ENCODE measurements at places on chromosomes 7 and 10.

- no peak for DNase-seq
Observed at GRCh38 chr10:47147186-47147585, 152.8 kb upstream of the GDF10 start.

DNA sequence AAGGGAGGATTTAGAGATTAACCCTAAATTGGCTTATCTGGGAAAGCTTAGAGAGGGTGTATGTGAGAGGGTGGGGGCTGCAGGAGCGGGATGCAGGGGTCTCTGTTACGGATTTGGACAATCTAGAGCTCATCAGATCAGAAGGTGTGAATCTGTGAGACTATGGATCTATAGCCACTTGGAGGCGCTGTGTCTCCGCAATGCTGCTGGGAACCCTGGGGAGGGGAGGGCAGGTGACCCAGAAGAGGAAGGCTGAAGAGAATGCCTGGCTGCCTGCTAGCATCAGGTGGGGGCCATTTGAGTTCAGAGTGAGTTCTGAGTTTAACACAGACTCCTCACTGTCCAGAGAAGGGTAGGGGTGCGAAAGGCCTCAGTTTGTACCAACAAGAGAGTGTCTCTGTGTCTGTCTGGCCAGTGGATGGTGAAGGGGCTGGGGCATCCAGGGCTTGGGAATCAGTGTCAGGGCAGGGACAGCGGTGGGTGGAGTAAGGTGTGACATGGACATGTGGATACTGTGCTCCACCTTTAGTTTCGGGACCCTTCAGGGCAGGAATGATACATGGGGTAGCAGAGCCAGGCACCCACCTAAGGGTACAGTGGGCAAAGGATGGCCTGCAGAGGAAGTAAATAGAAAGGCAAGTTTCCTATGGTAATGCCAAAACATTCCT, 187.3 kb upstream of the PRSS58 start:
- no peak for DNase-seq

GRCh38 chr10:105207476-105207995, 566.4 kb downstream of the SORCS3 start:
- DNase-seq, result no peak

DNA sequence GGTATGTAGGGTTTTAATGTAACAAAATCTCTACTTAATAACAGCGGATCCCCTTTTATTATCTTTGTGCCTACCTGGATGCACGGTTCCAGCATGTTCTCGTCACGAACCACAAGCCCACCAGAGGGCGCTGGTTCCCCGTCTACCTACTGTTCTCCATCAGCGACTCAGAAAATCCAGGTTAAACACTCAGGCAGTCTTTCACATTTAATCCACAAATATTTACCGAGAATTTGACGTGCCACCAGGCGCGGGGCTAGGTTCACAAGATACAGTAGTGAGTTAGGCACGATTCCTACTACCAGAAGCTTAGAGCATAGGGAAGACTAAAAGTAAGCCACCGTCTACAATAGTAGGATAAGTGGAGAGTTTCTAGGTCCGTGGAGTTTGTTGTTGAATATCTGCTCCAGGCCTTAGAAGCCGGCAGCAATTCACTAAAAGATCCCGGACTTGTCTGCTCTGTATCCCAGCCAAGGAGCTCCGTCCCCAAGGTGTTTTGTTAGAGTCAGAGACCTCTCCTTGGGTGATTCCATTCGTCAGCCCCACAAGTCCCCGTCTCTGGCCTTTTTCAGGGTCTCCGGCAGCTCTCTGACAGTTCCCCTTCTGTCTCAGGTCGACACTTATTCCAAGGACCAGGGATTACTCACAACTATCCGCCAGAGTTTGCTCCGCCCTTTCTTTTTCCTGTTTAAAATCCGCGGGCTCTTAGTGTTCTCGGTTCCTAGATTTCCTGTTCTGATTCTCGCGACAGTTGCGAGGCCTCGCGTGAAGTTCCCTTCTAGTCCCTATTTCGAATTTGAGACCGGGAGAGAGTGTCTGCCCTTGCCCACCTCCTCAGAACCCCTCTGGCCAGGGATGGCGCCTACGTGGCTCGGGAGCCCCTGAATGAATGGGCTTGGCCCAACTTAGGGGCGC, 1.5 kb upstream of the KAZALD1 start:
- DNase-seq, result peak; percentile 91

- DNase-seq, result no peak
Observed at GRCh38 chr10:14740684-14741247, 33.9 kb downstream of the FAM107B start.

DNA sequence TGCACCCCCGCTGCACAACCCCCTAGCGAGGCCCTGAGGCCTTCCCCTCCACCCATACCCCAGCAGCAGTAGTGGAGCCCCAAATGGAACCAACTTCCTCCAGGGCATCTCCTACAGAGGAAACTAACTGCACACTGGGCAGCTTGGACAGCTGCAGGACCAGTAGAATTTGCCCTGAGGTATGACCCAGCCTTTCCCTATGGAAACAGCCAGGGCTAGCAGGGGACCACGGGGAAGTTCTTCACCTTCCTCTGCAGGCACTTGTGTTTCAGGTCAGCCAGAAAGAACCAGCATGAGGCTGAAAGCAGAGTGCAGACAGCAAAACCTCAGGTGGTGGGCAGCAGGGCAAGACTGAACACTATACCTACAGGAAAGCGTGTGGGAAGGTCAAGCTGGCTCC, 5.7 kb upstream of the EEPD1 start:
- no peak for DNase-seq

GRCh38 chr10:27450225-27450624, 53.9 kb upstream of the RAB18 start:
- DNase-seq, result no peak

DNA sequence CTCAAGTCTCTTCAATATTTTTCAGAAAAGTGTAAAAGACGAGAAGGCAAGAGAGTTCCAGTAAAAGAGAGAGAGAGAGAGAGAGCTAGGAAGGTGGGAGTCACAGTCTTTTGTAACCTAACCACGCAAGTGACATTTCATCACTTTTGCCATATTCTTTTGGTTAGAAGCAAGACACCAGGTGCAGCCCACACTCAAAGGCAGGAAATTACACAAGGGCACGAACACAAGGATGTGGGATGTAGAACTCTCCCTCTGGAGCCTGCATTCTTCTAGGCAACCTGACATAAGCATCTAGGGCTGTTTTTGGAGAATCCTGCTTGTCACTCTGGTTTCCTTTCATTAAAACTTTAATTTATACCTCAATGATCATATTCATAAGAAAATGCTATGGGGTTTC, 1213.1 kb downstream of the DNAJB9 start:
- DNase-seq, result no peak

- peak; percentile 74 for DNase-seq
Observed at GRCh38 chr10:88835096-88835909, 16.3 kb downstream of the ANKRD22 start.

DNA sequence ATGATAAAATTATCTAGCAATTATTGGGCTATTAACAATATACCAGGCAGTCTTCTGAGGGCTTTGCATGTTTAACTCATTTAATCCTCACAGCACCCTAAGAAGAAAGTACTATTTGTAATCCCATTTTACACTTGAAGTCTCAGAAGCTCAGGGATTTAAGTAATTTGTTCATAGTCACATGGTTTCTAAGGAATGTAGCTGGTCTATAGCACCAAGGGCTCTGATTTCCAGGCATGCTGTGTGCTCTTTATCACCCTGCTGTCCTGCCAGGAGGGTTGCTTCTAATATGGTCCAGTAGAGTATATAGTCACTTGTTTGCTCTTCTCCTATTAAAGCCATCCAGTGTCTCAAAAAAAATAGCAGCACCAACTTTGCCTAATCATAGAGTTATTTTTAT, 417.2 kb downstream of the PLXDC2 start:
- no peak for DNase-seq

- no peak for DNase-seq
Observed at GRCh38 chr7:142933624-142934023, at the start of gene TRPV5. TRPV5 (minus strand) TSS chr7:142933746; CDS start chr7:142933459, 287 bp downstream.

DNA sequence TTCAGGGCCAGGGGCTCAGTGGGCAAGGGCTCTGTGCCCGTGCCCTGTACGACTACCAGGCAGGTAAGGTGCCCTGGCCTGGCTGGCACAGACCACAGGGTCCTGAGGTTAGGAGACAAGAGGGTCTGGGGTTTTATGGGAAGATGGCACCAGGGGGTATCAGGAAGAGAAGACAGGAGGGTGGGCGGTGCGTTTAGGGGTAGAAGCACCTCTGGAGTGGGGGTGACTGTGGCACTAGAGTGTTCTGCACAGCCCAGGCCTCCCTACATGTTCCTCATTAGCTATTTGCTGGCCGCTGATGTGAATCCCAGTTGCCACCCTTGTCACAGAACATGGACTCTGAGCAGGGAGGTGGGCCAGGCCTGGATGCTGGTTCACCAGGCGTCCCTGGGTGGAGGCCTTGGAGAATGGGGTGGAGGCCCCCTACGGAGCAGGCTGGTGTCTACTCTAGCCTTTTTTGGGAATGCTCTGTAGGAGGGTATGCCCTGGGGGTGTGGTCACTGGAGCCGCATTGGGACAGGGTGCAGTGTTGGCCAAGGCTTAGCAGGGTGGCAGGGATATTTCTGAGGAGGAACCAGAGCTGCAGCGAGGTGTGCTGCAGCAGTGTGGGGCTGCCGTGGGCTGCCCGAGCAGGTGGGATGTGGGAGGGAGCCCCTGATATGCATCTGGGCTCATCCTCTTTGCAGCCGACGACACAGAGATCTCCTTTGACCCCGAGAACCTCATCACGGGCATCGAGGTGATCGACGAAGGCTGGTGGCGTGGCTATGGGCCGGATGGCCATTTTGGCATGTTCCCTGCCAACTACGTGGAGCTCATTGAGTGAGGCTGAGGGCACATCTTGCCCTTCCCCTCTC, 5.0 kb downstream of the PGAM2 start:
- no peak for DNase-seq

DNA sequence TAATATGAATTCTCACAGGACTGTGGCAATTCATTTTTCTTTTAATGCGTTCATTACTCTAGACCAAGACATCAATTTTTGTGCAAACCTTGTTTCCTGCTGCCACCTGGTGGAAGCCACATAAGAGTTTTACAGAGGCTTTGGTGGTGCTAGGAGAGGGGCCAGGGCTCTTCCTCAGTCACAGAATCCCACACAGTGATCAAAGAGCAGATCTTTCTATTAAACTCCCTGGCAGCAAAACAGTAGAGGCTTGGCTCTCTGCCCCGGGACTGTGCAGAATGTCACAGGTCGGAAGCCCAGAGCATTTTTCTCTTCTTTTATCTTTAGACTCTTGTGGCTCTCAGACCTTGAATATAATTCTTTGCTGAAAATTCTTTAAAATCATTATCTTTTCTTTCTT, 506.4 kb upstream of the C7orf33 start:
- peak; percentile 17 for DNase-seq

DNA sequence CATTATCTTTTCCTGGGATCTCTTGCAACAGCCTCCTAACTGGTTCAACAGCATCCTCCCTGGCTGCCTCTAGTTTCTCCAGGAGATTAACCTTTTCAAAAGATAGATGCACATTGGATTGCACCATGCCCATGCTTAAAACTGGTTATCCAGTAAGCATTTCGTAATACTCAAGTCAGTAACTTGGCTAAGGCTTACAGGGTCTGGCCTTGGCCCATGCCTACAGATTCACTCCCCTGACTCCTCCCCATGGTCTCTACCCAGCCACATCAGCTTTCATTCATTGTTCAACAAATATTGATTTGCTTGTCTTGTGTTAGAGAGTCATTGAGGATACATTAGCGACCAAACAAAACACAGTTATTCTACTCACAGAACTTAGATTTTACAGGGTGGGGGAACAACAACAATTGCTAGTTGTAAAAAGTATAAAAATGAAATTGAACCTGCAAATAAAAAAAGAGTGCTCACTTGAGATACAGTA, 1.8 kb upstream of the KIF20B start:
- DNase-seq, result no peak

- DNase-seq, result no peak
Observed at GRCh38 chr7:70693321-70693685, 438.6 kb upstream of the GALNT17 start.

- DNase-seq, result peak; percentile 28
Observed at GRCh38 chr7:137820677-137821420, 25.9 kb downstream of the DGKI start.

DNA sequence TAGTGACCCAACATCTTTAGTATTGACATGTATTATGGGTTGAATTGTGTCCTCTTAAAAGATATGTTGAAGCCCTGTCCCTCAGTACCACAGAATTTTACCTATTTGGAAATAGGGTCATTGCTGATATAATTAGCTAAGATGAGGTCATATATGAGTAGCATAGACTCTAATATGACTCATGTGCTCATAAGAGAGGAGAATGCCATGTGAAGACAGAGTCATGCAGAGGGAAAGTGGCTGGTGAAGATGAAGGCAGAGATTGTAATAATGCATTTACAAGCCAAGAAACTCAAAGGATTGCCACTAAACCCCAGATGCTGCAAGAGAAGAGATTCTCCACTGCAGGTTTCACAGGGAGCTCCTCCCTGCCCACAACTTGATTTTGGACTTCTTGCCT, 496.4 kb downstream of the KIF20B start:
- peak; percentile 11 for DNase-seq

All from GM04504 (cell line).